ENCODE measurements at places on chromosomes 16 and 17.

GRCh38 chr17:77959126-77959925 lies 823 bp downstream of the TNRC6C start:
- DNase-seq = no peak

DNA sequence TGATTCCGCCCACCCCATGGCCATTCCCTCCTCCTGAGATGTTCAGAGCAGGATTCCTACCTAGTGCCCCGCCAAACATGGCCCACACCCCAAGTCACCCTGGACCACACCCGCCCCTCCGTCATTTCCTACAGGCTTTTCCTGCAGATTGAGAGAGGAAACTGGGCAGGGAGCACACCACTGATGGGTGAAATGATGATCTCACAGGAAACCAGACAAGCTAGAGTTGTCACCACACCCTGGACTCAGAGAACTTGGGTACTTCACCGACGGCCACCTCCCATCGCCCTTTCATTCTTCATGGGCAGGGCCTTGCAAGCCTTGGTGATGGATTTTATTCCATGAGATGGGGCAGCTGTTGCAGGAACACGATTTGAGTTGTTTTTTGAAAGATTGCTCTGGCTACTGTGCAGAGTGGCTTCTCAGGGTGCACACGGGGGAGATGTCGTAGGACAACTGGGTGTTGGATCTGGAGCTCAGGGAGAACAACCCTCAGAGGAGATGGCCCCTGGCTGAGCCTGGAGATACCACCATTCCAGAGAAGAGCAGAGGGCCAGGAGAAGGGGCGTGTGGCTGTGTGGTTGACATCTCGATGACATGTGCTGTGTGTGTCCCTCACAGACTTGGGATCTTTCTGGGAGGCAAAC lies 7.4 kb upstream of the B9D1 start:
- DNase-seq = no peak

DNA sequence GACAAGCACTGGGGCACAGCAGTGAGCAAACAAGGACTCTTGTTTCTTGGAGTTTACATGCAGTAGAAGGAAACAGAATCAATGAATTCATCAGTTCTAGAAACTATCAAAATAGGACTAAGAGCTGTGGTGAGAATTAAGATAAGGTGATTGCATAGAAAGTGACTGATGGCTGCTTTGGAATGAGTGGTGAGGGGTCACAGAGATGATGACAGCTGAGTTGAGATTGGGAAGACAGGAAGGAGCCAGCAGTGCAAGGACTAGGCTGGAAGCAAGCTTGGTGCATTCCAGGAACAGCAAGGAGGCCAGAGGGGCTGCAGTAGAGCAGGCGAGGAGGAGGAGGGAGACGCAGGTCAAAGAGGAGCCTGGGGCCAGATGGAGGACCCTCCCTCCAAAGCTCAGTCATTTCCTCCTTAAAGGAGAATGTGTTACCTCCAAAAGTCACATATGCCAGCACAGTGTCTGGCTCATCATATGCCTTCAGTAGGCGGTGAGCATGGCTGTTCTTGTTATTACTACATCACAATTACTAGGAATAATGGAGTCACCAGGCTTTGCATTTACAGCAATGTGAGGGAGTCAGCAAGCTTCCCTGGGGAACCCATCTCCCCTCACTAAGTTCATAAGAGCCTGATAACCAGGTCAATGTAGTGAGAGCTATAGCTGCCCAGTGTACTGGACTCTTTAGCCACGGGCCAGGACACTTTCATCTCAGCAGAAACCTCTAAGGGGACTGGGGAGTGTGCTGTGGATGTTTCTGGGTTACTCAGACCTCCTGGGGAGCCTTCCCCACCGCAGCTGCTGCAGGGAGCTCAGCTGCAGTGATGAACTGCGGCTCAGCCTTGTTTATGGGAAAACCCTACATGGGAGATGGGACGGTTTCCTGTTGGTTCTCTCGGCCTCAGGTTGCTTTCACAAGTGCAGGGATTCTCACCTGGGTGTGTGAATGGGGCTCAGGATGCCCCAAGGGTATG lies 157.2 kb downstream of the SEC14L1 start:
- no peak for DNase-seq

- no peak for DNase-seq
These were observed 126.3 kb upstream of the HSBP1 start for GRCh38 chr16:83681381-83681956.

GRCh38 chr17:81059026-81059425 lies 24.1 kb downstream of the BAIAP2 start:
- no peak for DNase-seq

GRCh38 chr16:27127308-27127707 lies 60.6 kb downstream of the C16orf82 start:
- DNase-seq = no peak

DNA sequence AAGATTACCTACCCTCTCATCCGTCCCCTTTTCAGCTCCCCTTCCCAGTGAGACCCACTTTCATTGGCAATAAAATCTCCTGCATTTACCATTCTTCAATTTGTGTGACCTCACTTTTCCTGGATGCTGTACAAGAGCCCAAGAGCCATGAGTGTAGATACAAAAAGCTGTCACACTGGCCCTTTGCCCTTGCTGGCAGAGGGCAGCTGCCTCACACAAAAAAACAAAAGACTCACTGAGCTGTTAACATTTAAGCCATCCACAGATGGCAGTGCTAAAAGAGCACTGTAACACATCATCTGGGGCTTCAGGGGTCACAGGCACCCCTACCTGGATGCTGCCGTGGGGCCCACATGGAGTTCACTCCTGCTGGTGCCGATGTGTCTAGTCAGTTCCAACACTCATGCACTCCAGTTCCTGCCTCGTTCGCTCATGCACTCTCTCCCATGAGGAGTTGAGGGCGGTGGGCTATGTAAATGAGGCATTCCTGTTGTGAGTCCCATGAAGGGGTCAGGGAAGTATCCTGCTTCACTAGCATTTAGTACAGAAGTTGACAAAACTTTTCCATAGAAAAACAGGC lies 123.1 kb downstream of the CA10 start:
- DNase-seq = no peak

DNA sequence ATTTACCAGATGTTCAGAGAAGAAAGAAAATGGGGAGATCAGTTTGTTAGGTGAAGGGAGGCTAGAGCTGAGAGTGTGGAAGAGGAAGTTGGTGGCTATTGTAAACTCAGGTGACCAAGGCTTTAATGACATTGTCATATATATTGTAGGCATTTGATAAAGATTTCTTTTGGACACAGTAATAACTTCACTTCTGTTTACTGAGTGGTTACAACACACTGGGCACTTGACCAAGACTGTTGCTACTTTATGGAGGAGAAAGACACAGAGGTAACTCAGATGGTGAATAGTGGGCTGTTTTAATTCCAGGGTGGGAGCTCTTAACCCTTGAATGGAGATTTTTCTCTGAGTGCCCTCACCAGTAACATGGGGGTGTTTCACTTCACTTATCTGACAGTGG lies 46.0 kb downstream of the TNRC6A start:
- no peak for DNase-seq

- DNase-seq = no peak
These were observed 112.2 kb upstream of the ZNF750 start for GRCh38 chr17:82952019-82952418.

- DNase-seq = no peak
These were observed 317.2 kb upstream of the ZFHX3 start for GRCh38 chr16:73365016-73365551.

GRCh38 chr16:13441675-13442074 lies 478.3 kb upstream of the ERCC4 start:
- DNase-seq = no peak

GRCh38 chr17:69451416-69452394 lies 37.2 kb downstream of the MAP2K6 start:
- DNase-seq = no peak

DNA sequence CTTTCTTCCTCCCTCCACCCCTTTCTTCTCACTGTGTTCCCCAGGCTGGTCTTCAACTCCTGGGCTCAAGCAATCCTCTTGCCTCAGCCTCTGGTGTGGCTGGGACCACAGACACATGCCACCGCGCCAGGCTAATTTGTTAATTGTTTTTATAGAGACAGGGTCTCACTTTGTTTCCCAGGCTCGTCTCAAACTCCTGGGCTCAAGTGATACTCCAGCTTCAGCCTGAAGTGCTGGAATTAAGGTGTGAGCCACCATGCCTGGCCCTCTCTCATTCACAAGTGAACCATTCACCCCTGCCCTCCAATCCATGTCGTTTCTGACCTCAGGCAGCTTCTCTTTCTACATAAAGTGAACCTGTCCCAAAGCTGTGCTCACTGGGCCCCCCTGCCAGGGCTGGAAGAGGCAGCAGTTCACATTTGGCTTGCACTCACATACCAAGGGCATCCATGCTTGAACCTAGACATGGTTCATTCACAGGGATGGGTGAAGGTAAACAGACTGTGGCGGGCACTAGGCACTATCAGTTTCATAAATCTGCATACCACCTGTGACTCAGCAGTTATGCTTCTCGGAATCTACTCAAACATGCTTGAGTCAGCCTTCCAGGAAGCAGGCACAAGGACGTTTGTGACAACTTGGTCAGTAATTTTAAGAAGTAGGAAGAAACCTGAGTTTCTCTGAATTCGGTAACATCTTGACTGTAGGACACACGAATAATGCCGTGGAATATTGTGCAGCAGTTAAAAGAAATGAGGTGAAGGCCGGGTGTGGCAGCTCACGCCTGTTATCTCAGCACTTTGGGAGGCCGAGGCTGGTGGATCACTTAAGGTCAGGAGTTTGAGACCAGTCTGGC lies 6.0 kb upstream of the RNF213 start:
- no peak for DNase-seq

GRCh38 chr17:64411999-64412771 lies 21.5 kb upstream of the PECAM1 start:
- no peak for DNase-seq

DNA sequence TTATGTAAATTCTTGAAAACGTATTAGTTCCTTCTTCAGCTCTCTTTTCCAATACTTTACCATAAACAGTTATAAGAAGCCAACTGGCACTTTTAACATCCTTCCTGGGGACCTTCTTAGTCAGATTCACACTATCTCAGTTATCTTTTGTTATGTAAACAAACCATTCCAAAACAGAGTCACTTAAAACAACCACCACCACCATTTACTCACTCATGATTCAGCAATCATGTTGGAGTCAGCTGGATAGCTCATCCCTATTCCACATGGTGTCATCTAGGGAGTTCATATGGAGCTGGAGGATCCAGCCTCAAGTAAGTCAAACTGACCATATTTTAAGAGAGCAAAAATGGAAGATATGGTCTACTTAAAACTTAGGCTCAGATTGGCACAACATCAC lies 240.3 kb upstream of the IRX3 start:
- DNase-seq = no peak

- DNase-seq = no peak
These were observed 4.1 kb downstream of the ZNF688 start for GRCh38 chr16:30567160-30567990.

- no peak for DNase-seq
These were observed 130.1 kb upstream of the HLF start for GRCh38 chr17:55134486-55135157.
